ENCODE measurements at places on chromosomes 7 and 10. TPM values are rescaled to one million over a fixed set of nuclear protein-coding genes. Genes with fewer than 3 reads are reported as not detected.

PLCE1 gene
- total RNA-seq: 3.5 TPM

PHYHIPL gene
- total RNA-seq: not detected

PAPSS2 gene
- total RNA-seq: 114 TPM

CDCA7L gene
- total RNA-seq: 37.2 TPM

TMEM270 gene
- total RNA-seq: not detected

RAMP3 gene
- 0.58 TPM for total RNA-seq

TAS2R41 gene
- 0.17 TPM for total RNA-seq

ZPBP gene
- total RNA-seq: not detected

TRPV6 gene
- total RNA-seq: not detected

SLC13A4 gene
- 1.2 TPM for total RNA-seq

PHKG1 gene
- 0.99 TPM for total RNA-seq

CPXM2 gene
- total RNA-seq: 43.8 TPM

GPAM gene
- 13.5 TPM for total RNA-seq

CCDC146 gene
- total RNA-seq: 2.2 TPM

CPEB3 gene
- total RNA-seq: 0.66 TPM
